ENCODE measurements at places on chromosomes 5 and 9.

DNA sequence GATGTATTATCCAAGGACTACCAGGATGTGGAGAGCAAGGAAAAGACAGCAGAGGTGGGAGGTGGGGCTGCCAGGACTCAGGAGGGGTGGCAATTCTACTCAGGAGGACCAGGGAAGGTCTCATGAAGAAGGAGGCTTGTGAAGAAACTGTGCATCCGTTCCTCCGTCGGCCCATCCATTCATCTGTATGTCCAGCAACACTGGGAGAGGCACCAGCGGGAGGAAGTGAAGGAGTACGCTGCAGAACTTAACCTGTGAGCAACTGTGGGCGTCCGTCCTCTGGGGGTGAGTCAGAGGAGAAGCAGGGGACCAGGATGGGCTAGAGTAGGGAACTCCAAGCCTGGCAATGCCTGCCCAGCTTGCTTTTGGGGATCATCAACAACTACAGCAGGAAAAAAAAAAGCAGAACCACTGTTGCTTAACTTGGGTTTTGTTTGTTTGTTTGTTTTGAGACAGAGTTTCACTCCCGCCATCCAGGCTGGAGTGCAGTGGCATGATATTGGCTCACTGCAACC, 47.3 kb upstream of the NEURL1B start:
- DNase-seq: no peak

- DNase-seq: no peak
These were observed 102.9 kb downstream of the C9orf152 start for GRCh38 chr9:110105107-110105506.

DNA sequence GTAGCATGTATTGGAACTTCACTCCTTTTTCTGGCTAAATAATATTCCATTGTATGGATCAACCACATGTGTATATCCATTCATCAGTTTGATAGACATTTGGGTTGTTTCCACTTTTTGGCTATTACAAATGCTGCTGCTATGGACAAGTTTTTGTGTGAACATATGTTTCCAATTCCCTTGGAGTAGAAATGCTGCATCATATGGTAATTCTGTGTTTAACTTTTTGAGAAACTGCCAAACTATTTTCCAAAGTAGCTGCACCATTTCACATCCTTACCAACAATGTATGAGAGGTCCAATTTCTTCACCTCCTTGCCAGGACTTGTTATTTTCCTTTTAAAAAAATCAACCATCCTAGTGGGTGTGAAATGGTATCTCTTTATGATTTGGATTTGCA, 8.4 kb downstream of the FRRS1L start:
- DNase-seq: no peak

DNA sequence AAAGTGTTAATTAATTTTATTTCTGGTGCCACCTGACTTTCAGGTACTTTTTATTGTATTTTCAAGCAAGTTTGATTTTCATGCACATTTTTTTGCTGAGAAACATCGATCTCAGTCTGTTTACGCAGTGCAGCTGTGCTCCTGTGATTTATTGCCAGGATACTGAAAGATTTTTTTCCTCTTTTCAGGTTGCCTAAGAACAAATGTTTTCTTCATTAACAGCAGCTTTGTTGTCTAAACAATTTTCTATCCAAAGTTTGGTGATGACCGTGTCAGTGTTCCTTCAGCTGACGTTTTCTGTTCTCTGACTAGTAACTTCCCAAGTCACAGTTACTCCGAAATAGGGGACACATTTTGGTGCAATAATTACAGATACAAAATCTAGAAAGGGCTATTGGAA, 78.1 kb downstream of the VCAN start:
- DNase-seq: no peak

DNA sequence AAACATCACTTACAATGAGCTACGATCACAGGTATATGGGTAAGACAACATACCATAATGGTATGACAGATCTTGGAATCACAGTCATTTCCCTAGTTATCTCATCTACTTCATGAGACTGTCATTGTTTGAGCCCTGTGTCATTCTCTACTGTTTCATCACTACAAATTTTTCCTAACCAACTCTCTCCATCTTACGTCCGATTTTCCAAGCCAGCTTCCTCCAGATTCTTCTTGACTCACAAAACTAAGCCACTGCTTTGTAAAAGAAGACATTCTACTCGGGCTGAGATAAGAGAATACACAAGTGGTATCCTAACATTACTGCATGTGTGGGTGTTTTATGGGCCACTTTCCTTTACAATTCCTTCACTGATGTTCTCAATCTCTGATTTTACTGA, 49.6 kb downstream of the SERINC5 start:
- DNase-seq: no peak

DNA sequence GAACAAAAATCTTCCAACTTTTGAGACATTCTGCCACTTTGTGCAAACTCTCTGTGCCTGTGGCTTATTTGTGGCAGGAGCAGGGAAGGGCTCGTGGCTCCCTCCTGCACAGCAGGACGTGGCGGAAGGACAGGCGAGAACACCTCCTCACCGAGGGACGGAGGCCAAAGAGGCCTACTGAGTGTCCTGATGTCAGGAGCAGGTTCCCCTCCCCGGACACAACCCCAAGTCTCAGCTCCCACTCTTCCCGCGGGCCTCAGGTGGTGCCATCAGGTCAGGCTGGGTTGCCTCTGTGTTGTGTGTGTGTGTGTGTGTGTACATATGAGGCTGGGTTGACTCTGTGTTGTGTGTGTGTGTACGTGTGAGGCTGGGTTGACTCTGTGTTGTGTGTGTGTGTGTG, 136.8 kb upstream of the LPCAT1 start:
- no peak for DNase-seq

- DNase-seq: no peak
These were observed 203.3 kb upstream of the TARS1 start for GRCh38 chr5:33237471-33237870.

DNA sequence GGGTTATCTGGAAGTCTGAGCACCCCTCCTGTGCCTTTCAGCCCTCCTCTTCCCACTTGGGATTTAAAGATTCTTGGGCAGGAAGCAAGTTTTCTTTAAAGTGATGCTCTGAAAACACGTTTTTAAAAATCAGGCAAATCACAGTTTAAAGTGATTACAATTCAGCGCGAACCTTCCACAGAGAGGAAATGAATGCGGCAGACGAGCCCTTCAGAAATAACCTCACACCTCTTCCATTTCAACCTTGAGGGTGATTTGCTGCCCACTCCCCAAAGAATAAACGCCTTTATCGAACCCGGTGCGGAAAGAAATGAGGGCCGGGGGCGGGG, 2.3 kb upstream of the EFNA5 start:
- no peak for DNase-seq

DNA sequence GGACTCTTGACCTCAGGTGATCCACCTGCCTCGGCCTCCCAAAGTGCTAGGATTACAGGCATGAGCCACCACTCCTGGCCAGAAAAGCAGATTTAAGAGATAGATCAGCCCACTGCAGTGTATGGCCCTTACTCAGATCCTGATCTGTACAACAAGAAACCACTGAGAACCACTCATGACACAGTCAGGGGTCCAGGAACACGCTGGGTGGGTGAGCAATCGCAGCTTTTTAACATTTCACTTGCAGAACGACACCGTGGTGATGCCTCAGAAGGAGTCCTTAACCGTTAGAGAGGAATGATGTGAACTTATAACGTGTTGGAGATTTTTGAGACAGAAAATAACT, 45.3 kb upstream of the NSMF start:
- no peak for DNase-seq

- DNase-seq: no peak
These were observed 229.5 kb downstream of the AP3B1 start for GRCh38 chr5:78064941-78065472.

DNA sequence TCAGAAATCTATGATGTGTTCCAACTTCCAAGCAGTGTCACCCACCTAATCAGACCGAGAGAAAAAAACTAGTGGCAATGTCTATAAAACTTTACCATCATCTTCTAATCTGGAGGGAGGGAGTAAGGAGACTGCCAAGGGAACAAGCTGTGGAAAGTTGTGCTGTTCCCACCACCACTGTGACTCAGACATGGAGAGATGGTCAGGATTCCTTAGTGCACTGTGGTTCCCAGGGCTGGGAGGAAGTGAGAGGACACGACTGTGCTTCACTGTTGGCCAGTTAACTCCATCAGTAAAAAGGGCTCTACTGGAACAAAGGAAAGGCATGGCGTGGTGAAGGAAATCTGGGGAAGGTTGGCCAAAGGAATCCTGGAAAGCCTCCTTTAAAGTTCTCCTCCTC, 18.8 kb downstream of the TICAM2 start:
- DNase-seq: no peak

DNA sequence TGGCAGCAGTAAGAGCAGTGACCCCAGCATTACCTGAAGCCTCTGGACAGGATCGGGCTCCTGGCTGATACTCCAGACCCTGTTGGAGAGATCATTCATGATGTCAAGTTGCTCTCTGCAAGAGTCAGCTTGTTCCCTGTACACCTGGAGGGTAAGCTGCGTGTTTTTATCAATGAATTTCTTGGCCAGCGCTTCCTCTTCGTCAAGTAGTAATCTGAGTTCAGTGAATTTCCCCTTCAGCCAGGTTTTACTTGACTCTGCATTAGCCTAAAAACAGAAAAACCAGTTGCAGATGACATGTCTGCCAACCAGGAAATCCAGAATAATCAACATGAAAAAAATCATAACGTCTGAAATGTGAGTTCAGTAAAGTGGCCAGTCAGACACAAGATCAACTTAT, 19.1 kb downstream of the TRIM14 start:
- no peak for DNase-seq

DNA sequence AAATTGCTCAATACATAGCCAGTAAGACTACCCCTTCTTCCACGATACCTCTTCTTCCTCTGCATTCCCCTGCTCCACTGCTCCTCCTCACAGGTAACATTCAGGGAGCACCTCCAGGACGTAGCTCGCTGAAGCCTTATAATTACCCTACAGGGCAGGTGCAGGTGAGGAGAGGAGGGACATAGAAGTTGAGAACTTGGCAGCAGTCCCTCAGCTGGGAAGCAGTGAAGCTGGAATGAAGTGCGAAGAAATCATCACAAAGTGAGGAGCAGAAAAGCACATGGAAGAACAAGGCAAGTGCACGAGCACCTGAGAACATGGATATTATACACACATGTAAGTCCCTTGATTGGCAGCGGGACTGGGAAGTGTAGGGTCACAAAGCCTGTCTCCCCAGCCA, 118.2 kb downstream of the HSD17B3 start:
- DNase-seq: no peak

DNA sequence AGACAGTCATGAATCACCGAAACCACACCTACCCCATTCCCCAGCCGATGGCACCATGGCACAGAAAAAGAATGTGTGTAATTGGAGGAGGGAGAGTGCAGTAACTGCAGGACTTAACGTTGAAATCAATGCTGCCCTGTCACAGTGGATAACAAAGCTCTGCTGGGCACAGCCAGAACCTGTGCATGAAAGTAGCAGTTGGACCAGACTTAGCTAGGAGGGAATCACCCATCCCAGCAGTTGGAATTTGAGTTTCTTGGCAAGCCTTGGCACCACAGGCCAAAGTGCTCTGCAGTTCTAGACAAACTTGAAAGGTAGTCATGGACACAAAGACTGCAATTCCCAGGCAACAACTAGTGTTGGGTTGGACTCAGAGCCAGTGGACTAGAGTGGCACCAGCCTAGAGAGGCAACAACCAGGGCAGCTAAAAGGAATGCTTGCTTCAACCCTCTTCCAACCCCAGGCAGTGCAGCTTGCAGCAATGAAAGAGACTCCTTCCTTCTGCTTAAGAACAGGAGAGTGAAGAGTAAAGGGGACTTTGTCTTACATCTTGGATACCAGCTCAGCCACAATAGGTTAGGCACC, 19.1 kb downstream of the TMEM232 start:
- DNase-seq: no peak

- no peak for DNase-seq
These were observed 36.7 kb downstream of the RFK start for GRCh38 chr9:76357555-76357954.

- no peak for DNase-seq
These were observed 77.8 kb upstream of the ZNF618 start for GRCh38 chr9:113798062-113799030.

DNA sequence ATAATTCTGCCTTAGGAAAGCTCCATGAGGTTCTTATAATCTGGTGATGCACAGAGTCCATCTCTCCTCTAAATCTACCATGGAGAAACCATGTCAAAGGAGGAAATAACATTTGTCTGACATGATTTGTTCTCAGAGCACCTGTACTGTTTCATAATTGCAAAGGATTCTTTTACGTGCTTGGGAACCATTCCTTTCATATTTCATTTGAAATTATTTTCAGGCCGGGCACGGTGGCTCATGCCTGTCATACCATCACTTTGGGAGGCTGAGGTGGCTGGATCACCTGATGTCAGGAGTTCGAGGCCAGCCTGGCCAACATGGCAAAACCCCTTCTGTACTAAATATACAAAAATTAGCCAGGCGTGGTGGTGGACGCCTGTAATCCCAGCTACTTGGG, 65.4 kb downstream of the UGCG start:
- no peak for DNase-seq

DNA sequence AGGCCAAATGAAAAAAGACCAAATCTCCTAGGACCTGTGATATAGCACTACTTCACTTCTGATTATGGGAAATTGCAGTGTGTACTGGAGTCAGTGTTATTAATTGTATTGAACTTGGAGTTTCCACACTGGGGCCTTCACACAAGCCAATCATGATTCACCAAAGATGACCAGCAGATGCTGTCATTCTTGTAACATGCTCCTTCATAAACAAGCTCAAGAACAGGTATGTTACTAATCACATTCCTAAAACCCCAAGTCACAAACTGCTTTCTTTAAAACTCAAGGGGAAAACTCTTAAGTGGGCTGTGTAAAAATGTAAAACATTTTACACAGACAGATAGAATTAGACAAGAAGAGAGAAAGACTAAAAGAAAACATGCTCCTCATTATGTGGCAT, 5.6 kb downstream of the KLHL3 start:
- DNase-seq: no peak

DNA sequence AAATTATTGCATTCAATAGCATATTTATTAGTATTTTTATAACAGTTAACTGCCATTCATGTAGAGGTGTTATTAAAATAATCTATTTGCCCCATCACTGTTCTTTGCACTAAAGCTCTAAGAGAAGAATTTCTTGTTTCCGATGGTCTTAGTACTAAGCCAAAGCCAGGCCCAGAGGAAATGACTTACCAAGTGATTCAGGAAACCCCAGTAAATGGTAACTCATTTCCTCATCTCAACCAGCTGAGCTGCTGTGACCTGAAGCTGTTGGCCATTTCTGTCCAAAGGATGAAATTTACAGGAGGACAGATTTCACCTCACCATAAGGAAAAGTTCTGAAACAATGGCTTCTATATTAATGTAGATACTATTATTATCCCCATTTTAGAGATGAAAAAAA, 117.0 kb downstream of the PIK3R1 start:
- no peak for DNase-seq

- no peak for DNase-seq
These were observed 298.4 kb downstream of the KCTD16 start for GRCh38 chr5:144469106-144469505.

- no peak for DNase-seq
These were observed 198.8 kb downstream of the MARCHF11 start for GRCh38 chr5:15980835-15981234.

Data from T1000 (cell line).